Dermis microvascular lymphatic vessel endothelial cell (primary cell): ENCODE measurements at places on chromosomes 6 and 20.

DNA sequence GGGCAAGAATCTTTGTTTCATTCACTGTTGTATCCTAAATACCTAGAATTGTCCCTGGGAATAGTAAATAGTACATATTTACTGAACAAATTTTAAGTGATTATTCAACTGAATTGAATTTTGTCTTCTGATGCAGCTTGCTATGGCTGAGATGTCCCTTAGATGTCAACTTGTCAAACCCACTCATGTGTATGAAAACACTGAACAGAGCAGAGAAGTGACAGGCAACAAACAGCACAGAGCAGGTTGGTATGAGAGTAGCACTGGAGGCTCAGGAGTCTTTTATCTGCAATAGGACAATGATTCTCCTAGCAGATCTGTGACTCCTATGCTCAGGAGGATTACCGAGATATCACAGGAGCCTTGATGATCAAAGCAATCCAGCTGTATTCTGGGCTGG, 540.1 kb upstream of the CHD6 start:
- no peak for DNase-seq

DNA sequence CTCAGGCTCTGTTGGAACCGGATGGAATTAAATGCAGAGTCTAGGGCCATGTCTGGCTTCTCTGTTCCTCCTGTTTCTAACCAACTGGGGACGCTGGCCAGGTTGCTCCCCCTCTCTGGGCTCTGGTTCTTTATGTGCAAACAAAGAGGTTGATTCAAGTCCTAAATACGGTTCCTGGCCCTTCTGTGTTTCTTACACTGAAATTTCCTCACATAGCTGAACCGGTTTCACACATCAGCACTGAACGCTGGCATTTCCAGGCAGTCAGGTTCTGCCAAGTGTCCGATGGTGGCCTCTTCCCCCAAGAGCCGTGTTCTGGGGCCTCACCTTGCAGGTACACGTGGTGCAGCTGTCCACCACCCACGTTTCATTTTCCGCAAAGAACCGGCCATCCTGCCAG, 13.5 kb downstream of the THBS2 start:
- DNase-seq, result no peak

DNA sequence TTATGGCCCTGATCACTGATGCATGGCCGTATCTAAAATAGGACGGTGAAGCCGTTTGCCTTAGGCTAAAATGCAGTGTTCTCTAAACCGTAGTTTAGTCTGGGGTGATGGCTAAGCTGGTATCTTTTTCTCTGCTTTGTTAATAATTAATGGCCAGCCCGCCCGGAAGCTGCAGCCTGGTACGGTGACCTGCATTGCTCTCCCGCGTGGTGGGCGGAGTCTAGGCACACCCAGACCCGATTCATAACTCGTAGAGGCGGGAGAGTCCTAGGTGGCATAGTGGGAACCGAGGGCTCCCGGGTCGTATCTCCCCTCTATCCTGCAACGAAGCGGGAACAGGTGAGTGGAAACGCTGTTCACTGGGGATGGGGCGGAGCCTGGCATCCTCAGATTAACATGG, 5.5 kb downstream of the CDH4 start:
- DNase-seq, result no peak

- no peak for DNase-seq
Measured at GRCh38 chr6:15804164-15805154, 141.6 kb upstream of the DTNBP1 start.

- no peak for DNase-seq
Measured at GRCh38 chr6:27805347-27805746, 106.8 kb downstream of the OR2B2 start.

DNA sequence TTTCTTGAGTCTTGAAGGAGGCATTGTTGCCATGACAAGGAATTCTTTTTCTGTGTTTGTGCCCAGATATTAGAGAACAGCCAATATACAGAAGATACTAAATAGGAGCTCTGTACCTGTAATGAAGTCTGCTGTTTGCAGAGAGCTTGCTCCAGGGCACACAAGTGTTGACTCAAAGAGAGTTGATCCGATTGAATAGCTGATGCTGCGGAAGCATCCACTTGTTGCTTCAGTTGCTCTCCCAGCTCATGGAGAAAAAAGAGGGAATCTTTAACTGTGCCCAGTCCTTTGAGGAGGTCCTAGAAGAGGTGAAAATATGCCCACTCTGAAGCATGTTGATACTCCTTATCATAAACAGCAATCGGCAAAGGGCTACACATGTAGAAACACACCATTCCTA, 411.4 kb downstream of the ESR1 start:
- DNase-seq, result no peak

- peak; percentile 91 for DNase-seq
Measured at GRCh38 chr6:108559884-108560462, 744 bp upstream of the FOXO3 start.

DNA sequence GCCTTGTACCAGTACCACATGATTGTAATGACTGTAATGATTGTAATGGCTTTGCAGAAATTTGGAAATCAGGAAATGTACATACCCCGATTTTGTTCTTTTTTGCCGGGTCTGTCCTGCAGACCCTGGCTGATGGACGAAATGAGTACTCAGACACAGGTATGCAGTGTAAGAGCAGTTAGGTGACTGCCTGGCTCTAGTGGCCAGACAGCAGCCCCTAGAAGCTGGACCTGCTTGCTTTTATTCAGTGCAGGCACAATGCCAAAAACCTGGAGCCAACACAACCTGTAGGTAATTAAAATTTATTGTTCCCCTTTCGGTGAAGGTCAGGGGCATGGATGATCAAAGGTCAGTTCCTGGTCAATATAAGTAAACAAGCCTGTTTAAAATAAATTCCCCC, 346.0 kb downstream of the NKAIN2 start:
- no peak for DNase-seq

- peak; percentile 49 for DNase-seq
Measured at GRCh38 chr20:35329435-35330139, 37.4 kb upstream of the FAM83C start.

DNA sequence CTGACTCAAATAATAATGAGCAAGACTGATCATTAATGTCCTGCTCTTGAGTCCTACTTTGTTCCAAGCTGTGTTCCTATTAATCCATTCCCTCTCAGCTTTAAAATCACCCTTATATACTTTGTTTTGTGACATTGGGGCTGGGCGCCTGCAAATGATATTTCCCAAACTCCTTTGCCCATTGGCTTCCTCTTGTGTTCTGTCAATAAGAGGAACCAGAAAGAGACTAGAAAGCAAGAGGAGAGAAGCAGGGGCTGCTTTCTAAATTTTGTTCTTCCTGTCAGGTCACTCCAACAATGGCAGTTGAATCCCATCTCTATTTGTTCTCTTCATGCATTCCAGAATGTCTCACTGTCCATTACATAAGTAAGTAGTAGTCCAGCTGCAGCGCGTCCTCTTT, 21.6 kb upstream of the TRIM27 start:
- no peak for DNase-seq

DNA sequence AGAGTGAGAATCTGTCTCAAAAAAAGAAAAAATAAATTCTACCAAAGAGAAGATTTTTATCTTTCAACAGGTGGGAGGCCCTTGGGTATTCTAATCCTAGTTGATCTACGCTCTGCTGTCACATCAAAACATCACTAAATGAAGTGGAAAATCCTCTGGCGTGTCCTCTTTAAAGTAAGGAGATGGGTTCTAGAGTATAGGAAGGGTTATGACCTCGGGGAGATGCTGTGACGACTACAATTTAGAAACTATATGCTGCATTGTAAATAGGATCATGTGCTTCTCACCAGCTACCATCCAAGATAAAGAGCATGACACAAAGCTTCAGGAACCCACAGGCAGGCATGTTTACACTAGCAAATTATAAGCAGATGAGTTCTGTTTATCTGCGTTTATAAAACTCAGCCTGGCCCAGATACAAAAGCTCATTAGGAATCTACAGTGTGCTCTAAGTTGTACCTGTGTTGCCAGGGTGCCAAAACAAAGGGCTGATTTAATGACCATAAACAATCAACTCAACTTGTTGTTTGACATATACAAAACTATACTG, 197.1 kb upstream of the PLN start:
- no peak for DNase-seq

GRCh38 chr6:132865364-132865763, 51.0 kb downstream of the RPS12 start:
- no peak for DNase-seq

GRCh38 chr6:6557886-6558285, 30.6 kb upstream of the LY86 start:
- no peak for DNase-seq

- no peak for DNase-seq
Measured at GRCh38 chr20:21607971-21608725, 94.3 kb upstream of the NKX2-2 start.

DNA sequence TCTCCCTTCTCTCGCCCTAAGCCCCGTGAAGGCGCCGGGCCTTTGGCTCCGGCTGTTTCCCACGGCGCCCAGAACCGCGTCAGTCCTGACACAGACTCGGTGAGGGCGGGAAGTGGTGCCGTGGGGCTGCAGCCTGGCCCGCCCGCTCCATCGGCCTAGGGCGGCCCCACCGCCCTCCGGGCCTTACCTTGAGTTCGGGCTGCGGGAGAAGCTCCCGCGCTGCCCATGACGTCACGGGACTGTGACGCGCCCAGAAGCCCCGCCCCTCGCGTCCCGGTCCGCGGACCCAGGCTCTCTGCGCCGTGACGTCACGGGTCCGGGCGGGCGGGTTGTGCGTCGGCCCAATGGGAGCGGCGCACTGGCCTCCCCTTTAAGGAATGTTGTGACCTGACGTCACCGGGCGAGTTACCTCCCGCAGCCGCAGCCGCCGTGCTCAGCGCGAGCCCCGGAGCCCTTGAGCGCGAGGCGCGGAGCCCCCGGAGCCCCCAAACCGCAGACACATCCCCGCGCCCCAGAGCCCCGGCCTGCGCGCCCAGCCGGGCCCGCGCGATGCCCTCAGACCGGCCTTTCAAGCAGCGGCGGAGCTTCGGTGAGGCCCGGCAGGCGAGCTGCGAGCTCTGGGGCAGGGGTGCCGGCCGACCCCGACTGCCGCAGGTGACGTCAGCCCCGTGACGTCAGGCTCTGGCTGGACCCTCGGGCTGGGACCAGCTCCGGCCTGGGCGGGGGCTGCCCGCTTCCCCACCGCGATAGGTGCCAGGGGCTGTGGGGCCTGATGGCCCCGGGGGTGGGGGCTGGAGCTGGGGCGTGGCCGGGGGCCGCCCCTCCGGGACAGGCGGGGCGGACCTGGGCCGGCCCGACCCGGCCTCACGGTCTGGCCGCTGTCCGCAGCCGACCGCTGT, at the start of gene MAP1LC3A:
TSS of gene MAP1LC3A (plus strand) at position 399 of the 899 bp plus-strand sequence. CDS start at position 550, 151 bp downstream.
- DNase-seq, result peak; percentile 97

GRCh38 chr6:26183581-26184366, 96.5 kb downstream of the HFE start:
- peak; percentile 86 for DNase-seq

DNA sequence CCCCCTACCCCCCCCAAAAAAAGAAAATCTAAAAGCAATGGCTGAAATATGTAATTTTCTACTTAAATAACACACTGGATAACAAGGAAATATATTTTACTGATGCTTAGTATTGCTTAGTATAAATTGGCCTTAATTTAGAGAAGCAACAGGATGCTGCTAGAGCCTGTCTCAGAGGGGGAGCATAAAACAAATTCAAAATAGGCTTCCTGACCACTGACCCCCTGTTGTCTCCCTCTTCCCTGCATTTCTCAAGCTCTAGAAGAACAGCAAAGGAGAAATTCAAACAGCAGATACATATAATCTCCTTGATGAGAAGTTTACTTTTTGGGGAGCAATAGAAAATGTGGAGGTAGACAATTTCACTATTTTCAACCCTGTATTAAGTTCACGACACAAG, 631.1 kb upstream of the GJE1 start:
- DNase-seq, result no peak

DNA sequence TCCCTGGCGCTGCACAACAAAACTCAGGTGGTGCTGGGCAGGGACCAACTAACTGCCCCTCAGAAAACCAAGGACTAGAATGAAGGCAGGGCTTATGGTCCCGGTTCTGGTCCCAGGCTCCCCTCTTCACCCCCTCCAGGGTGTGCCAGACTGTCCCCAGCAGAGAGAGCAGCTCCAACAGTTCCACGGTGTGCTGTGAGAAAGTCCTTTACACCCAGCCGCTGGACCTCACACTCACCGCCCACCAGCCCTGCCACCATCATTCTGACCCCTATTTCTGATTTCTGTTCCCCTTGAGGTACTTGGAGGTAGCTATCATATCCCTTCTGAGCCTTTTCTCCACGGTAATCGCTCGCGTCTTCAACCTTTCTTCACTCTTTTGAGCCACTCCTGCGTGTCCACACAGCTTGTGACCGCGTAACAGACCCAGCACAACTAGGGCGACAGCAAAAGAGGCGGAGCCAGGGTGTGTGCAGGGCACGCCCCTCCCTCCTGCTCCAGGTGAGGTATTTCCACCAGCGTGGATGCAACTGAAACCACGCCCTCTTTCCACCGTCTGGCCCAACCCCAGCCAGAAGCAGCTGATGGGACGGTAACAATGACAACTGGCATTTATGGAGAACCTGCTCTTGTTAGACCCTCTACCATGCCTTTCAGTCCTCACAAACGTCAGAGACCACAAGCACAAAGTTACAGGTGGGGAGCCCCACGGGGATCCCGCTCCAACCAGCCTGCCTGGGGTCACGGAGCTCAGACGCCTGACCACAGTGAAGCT, 2.3 kb downstream of the PXDC1 start:
- DNase-seq, result peak; percentile 59

- DNase-seq, result peak; percentile 70
Measured at GRCh38 chr6:157274471-157275226, 48.7 kb downstream of the TMEM242 start.

DNA sequence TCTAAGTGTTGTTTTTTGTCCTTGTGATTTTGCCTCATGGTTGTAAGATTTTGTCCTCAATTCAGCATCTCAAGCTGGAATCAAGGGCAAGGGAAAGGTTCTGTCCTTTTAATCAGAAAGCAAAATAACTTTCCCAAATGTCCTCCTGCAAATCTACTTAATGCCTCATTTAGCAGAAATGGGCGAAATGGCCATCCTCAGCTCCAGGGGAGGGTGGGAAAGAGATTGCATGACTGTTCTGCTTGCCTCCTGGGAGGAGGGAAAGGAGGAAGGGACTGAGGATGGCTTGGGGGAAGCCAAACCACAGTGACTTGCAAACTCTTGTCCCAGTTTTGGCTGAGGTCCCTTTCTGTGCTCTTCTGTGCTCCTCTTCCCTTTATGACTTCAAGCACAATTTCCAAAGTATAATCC, 43.4 kb downstream of the TNFAIP3 start:
- DNase-seq, result no peak

DNA sequence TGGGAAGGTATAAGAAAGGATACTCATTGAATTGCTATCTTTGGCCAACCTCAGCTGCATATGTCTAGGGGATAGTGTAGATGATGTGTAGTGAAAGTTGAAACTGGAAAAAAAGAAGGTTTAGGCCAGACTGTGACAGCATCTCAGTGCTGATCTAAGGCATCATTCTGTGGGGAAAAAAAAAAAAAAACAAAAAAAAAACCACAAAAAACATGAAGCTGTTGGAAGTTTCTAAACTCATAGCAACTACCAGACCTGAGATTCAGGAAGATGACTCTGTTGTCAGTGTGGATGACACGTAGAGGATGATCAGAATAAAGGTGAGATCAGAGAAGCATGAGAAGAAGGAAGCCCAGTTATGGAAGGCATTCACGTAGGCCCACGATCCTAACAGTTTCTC, 100.8 kb upstream of the CNKSR3 start:
- DNase-seq, result no peak

- DNase-seq, result no peak
Measured at GRCh38 chr20:23232679-23233308, 117.8 kb upstream of the NXT1 start.

- DNase-seq, result peak; percentile 6
Measured at GRCh38 chr6:87731818-87732661, 30.0 kb upstream of the AKIRIN2 start.
